Stimulated activated CD4-positive, alpha-beta T cell treated with anti-CD3 and anti-CD28 coated beads, Interleukin-4, amount 100 ng/mL, for 48 hours (primary cell): ENCODE measurements at places on chromosomes 13 and 19.

DNA sequence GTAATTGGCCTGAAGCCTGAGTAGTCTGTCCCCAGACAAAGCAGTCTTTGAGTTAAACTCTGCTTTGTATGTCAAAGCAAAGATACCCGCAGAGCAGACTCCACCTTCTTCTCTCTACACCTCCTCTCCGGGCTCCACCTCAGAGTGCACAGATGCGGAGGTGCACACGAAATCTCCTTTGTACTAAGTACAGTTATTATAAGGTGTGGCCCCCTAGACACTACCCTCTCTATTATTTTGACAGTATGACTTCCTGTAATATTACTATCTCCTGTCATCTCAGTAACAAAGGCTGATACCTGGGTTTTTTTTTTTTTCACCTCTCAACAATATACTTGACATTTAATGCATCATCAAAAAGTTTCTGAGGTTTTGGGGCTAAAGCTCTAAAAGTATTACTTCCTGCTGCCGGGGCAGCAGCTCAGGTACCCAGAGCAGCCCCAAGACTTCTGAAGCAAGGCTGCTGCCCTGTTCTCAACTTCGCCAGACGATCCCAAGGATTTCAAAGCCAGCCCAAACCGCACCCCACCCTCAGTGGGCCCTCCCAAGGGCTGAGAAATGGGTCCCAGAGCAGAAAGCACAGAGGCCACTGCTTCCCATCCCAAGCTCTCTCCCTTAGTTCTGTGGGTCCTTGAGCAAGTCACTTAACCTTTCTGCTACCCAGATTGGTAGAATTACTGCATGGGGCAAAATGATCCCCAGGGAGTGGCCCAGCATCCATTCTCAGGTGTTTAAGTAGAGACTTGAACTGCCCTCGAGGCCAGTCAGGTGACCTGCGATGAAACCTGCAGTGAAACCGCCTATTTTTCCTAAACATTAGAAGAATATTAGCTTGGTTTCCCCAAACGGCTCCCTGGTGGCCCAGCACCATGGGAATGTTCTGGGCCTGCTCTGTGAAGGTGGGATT, 180.6 kb downstream of the FOXO1 start:
- DNase-seq: peak; percentile 54

DNA sequence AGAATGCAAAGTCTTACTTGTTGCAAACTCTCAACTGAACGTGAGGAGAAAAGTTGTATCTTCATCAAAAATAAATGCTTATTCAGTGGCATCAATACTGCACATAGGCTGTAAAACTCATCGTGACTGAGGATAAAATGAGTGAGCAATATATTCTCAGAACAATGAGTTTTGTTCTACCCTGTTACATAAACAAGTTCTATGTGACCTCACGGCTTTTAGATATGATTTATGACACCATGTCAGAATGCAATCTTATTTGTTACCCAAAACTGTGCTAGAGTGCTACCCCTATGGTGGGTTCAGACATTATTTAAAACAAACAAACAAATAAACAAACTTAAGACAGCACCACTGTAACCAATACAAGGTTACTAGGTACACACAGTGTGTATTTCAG, 55.4 kb downstream of the FOXO1 start:
- DNase-seq: no peak

- no peak for DNase-seq
Observed at GRCh38 chr13:50229960-50230661, 214.9 kb downstream of the KCNRG start.

- no peak for DNase-seq
Observed at GRCh38 chr13:49240017-49240416, 7.7 kb upstream of the CDADC1 start.

DNA sequence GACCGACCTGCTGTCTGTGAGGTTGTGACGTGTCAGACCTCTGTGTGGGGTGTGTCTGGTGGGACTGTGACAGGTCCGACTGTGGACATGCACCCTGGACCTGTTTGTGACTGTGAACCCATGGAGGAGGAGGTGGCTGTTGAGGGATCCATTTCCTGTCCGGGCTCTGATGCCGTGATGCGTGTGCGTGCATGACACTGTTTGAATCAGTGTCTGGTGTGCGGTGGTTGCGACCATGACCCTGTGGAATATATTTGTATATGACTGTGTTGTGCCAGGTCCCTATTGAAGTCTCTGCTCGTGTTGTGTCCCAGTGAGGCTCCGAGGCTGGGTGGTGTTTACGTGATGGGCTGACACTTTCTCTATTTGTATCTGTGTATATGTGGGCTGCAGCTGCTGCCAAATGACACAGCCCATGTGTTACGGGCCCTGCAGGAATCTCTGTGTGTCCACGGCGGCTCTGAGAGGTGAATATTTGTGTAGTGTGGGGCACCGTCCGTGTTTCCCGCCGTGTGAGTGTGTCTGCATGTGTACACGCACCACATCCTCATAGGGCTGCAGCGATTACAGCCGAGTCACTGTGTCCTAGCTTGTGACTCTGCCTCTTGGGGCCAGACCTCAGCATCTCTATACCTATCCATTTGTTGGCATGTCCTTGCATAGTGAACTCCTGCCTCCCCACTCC, 18.3 kb downstream of the CCDC97 start:
- DNase-seq: no peak

DNA sequence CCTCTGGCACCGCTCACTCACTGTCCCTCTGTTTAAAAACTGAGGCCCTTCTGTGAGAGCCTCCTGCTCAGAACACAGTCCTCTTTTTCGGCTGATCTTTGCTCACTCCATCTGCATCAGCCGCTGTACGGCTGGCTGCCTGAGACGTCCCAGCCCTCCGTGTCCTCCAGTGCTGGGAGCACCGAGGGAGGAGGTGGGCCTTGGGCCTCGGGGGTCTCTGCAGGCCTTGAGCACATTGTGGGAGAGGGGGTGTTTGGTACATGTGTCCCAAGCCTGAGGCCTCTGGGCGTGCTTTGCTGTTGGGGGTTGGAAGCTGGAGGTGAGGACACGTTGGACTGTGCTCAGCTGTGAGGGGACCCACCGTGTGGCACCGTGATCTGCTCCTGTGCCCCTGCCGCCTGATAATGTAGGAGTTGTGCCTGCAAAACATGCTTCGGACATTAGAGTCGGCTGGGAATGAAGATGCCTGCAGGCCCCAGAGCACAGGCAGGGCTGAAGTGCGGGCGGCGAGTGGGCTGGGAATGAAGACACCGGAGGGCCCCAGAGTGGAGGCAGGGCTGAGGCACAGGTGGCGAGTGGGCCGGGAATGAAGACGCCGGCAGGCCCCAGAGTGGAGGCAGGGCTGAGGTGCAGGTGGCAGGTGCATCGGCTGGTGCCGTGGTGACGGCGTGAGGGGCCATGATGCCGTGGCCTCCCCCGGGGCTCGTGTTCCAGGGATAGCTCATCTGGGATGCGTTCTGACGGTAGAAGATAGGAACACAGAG, 30.6 kb downstream of the MCF2L start:
- no peak for DNase-seq

- DNase-seq: no peak
Observed at GRCh38 chr19:461721-462551, 1.1 kb upstream of the SHC2 start.

- DNase-seq: no peak
Observed at GRCh38 chr13:95455782-95456181, 96.7 kb upstream of the CLDN10 start.

- DNase-seq: no peak
Observed at GRCh38 chr13:41199526-41199925, 5.2 kb upstream of the KBTBD7 start.

DNA sequence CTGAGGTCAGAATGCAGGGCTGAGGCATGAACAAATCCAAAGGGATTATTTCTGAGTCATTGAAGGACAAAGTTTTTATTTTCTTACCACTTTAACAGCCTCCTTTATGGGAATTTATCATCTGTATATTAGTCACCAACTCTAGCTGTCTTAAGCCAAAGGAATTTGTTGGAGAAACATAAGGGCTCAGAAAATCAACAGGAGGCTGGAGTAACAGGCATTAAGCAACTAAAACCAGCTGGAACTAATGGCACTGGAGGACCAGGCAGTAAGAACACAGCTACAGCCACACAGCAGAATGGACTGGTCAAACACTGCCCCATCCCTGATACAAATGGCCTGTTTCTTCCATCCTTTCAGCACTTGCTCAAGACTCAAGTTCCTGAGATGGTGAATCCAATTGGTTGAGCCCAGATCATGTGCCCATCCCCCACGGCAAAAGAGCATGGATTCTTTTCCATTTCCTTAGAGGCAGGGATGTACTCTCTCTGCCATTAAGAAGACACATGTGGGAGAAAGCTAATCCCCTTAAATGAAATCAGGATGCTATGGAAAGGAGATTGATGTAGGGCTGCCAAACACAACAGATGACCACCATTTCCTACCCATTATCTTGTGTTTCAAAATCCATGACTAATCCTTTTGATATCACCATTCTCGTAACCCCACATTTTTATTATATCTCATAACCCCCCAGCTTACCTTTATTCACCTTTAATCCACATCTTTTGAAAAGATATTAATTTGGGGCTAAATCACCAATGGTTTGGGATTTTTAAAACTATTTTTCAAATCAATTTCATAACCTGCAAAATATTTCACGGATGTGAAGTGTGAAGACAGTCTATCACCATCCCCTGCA, 157.0 kb upstream of the FNDC3A start:
- no peak for DNase-seq

- no peak for DNase-seq
Observed at GRCh38 chr19:40422748-40423566, 2.8 kb downstream of the SERTAD1 start.

GRCh38 chr19:13621413-13621812, 115.1 kb upstream of the CACNA1A start:
- DNase-seq: peak; percentile 32

DNA sequence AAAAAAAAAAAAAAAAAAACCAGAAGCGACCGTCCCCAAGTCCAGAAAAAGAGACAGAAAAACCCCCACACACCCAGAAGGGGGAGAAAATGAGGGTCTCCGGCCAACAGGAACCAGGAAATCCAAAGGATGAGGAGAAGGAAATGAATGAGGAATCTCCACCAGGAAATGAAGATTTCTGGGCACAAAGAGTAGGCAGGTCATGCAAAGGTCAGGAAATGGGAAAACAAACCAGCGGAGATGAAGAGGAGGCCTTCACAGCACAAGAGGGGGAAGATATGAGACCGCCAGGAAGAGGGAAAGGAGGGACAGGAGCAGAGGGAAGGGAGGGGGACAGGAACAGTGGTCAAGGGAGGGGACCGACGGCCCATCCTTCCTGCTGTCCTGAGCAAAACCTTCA, 5.8 kb downstream of the TEAD2 start:
- no peak for DNase-seq

DNA sequence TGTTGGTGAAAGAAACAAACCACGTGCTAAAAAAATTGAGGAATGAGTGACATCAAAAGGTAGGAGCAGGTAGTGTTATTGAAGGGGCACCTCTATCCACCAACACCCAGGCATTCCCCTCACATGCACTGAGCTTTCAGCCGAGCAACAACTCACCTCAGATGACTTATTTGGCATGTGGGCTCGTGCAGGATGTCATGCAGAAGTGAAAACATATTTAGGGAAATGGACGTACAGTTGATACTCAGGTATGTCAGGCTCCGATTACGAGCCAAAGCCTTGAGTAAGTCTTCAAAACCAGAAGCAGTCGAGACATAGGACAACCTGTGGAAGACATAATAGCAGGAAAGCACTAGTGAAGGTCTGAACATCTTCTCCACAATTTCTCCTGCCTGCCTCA, 30.4 kb downstream of the NLRP11 start:
- no peak for DNase-seq

GRCh38 chr13:36412736-36413135, 19.6 kb upstream of the CCNA1 start:
- no peak for DNase-seq

DNA sequence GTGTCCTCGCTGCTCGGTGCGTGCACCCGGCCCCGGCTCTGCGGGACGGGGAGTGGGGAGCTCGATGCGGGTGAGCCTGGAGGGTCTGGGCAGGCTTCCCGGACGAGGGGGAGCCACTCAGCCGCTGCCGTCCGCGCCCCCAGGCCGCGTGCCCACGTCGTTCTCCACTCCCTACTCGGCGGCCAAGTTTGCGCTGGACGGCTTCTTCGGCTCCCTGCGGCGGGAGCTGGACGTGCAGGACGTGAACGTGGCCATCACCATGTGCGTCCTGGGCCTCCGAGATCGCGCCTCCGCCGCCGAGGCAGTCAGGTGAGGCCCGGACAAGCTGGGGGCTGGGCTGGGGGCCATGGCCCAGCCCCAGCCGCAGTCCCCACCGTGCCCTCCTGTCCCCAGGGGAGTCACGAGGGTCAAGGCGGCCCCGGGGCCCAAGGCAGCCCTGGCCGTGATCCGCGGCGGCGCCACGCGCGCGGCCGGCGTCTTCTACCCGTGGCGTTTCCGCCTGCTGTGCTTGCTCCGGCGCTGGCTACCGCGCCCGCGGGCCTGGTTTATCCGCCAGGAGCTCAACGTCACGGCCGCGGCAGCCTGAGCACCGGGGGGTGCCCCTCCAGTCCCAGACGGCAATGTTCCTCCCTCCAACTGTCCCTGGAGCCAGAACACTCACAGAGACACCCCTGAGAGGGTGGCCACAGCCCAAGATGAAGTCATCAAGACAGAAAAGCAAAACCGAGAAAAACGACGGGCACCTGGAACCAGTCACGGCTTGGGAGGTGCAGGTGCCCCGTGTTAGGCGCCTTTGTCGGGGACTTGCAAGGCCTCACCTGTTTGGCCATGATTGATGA, 2.5 kb upstream of the RPL36 start:
- no peak for DNase-seq

- no peak for DNase-seq
Observed at GRCh38 chr13:80265348-80265747, 75.6 kb downstream of the SPRY2 start.

DNA sequence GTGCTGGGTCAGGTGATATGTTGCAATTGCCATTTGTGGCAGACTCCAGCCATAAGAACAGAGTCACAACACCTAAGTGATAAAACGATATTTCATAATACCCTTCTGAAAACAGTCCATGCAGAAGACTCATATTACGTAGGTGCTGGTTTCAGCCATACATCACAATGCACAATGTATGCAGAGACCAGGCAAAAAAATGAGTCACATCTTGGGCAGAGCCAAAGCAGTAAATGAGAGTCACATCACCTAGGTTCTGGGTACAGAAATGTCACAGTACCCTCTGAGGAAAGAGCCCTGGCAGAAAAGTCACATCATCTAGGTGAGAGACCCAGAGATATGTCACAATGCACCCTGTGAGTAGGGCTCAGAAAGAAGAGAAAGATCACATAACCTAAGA, 125.2 kb upstream of the ZNF91 start:
- DNase-seq: no peak

- DNase-seq: no peak
Observed at GRCh38 chr13:90396266-90396665, 951.2 kb upstream of the MIR17HG start.
